ENCODE measurements at places on chromosomes 3 and 15.

DNA sequence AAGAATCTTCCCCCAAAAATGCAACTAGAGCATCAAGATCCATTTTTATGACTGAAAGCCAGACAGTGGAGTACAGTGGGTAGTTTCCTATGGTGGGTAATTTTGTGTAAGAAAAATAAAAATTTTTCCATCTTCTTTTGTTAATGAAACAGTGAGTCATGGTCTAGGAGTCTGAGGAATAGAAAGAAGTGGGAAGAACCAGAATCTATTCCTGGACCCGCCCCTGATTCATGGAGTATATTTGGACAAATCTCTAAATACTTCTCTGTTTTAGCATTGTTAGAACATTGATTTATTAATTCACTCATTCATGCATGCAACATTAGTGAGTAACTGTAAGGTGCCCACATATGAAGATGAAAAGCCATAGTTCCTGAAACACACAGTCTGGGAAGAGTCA, 304.5 kb upstream of the GPR149 start:
- no peak for DNase-seq

GRCh38 chr15:50605462-50605861, 59.0 kb upstream of the USP50 start:
- DNase-seq, result no peak

DNA sequence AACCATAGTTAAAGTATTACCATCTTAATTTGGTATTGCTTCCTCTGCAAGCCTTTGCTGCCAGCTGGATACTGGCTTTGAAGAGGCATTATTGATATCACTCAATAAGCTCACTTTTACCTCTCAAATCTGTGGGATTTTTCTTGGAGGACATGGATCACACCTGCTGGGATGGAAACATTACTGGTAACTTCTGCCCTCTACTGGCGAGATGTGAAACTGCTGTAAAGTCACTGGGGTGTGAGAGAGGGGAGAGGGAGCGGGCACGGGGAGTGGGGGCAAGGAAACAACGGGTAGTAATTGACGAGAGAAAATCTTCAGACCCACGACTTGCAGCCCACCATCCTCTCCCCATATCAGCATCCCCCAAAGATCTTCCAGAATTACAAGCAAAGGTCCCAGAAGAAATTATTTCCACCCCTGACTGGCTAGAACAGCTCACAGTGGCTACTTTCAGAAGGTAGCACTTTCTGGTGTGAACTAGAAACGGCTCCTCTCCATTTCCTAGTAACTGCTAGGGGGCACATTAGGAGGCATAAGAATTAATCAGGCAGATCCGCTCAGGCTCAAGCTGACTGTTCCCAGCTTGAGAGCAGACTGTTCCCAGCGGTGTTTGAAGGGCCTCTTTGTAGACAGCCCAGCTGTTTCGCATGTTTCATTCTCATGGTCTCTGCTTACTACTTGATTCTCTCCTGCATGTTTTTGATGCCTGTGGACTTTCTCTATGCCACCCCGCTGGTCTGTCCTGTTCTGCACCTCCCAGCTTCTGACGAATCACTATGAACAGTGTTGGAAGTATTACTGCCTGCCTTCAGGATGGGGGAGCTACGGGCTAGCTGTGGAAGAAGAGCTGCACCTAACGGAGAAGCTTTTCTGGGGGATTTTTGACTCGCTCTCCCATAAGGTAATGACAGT, 230.4 kb upstream of the CHRM5 start:
- DNase-seq, result peak; percentile 2

- no peak for DNase-seq
Observed at GRCh38 chr3:185067173-185067572, 85.7 kb downstream of the C3orf70 start.

DNA sequence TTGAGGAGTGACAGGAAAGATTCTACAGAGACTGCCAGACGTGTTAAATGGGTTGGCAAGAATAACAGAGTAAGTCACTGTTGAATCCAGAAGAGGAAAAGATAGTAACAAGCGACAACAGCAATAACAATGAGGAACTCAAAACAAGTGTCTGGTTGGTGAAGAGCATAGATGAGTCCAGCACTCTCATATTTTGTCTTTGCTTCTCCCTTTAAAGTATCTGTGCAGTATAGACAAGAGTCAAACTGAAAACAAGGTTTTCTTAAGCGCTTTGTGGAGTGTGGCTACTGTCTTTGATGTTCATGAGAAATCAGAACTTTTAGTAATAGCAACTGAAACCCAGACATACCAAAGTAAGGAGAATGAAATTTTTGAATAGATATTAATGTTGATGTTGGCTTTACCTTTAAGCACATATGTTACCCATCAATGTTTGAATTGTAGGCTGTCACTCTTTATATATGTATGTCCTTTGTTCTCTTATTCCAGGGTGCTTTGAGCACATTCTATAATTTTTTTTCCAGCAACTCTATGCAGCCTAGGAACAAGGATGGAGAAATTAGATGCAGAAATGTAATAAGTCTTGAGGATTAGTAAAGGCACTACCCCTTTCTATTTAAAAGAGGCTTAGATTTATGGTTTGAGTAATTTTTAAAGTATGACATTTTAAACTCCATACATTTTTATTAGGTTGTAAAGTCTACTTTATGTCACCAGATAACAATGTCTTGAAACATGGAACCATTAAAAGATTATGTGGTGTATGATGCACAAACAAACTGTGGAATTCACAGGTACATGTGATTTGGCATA, 185.5 kb downstream of the NFKBIZ start:
- no peak for DNase-seq

GRCh38 chr15:70873232-70874054, 18.8 kb downstream of the THAP10 start:
- DNase-seq, result no peak

GRCh38 chr15:63077952-63078351, 35.4 kb downstream of the TPM1 start:
- DNase-seq, result no peak

DNA sequence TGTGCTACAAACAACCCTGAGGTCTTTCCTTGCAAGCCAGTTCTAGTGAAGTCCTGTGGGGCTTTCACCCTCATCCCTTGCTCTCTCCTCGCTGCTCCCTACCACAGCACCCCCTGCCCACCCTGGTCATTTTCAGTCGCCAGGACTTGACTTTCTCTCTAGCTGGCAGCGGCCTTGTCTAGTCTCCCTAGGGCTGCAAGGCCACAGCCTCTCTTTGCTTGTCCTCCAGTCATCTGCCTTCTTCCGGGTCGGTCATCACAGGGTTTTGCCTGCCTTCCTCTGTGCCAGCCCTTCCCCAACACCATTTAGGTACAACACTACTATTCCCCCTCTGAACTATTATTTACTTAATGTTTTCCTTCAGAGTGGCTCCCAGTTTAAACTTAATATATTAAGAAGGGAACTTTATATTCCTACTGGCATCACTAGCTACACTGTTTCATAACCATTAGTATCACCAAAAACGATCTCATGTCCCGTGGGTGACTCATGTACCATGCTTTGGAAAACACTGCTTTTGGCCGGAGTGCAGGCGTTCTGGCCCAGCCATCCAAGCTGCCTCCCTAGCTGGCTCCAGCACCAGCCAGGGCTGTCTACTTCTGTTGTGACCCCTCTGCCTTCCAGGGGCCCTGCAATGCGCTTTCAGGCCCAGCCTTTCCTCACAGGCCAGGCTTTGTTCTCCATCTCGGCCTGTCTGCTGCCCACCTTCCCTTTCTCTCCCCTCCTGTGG, 21.4 kb downstream of the FAH start:
- DNase-seq, result no peak

DNA sequence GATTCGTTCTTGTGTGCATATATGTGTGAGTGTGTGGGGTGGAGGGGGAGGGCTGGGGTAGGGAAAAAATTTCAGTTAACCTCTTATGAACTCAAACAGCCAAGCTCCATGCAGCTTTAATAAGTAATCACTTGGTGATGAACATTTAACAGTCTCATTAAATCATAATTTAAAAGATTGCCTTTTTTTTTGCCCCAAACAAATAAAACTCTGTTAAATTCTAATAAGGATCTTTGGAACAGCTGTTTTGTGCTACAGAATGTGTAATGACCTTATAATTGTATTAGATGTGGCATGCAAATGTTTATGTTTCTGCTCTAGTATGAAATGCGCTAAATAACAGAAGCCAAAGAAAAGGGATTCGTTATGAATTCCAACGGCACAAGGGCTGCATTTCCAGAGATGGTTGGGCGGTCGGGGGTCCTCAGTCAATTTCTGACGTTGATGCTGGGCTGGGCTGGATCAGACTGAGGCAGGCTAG, 80.0 kb upstream of the RORA start:
- no peak for DNase-seq

GRCh38 chr3:102827386-102827785, 392.6 kb downstream of the ZPLD1 start:
- DNase-seq, result no peak

DNA sequence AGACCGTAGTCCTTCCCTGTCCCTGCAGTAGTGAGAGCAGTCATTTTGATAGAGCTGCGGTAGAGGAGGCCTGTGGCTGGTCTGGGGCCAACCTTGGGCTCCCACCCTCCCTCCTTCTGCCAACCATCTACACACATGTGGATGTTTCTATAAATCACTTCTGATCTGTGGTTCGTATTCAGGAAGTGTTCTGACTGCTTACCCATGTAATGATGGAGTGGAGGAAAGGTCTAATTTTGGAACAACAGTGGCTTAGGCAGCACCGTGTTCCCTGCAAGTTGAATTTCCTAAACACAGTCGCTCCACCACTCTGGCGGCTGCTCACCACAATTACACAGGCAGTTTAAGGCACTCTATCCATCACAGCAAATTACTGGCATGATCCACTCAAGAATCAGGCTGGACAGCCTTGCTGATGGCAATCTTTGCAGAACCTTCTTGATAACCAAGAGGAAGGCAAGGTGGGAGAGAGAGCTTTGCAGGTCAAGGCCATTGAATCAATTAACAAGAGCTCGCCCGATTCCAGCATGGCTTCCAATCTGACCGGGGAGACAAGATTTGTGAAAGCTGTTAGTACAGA, 104.7 kb upstream of the VEPH1 start:
- DNase-seq, result no peak

GRCh38 chr15:53837263-53837662, 77.8 kb upstream of the WDR72 start:
- DNase-seq, result peak; percentile 76

DNA sequence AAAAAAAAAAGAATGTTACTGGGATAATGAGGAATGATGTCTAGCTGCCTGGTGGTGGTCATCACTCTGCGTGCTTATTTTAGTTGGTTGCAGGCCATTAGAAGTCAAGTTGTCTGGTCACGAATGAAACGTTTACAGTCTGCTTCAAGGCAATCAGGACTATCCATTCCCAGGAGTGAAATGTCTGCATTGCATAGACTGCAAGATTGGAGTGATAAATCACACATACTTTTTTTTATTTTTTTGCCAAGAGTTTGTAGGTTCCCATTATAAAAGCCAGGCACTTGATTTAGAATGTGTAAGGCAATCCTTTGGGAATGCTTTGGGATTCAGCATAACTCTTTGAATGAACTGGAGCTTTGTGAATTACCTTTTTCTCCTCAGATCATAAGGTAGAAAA, 132.3 kb downstream of the STAC start:
- DNase-seq, result no peak

- no peak for DNase-seq
Observed at GRCh38 chr3:137938876-137939275, 71.1 kb upstream of the CLDN18 start.

- DNase-seq, result no peak
Observed at GRCh38 chr15:92817339-92817886, 82.7 kb upstream of the CHD2 start.

DNA sequence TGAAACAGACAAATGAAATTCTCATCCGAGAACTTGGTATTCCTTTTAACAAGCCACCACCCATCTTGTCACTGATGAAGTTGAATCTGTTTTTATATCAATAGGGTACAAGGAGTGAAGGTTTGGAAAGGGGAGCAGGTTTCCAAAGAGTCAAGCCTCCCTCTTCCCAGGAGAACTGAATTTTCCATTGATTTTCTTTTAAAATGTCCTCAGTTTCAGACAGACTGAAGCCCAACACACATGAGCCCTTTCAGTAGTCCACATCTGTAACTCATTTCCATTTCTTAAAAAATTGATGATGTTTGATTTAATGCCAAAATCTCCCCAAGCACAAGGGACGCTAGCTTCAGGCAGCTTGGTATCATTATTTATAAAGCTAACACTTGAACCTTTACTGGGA, 187.7 kb downstream of the FOXB1 start:
- DNase-seq, result no peak

DNA sequence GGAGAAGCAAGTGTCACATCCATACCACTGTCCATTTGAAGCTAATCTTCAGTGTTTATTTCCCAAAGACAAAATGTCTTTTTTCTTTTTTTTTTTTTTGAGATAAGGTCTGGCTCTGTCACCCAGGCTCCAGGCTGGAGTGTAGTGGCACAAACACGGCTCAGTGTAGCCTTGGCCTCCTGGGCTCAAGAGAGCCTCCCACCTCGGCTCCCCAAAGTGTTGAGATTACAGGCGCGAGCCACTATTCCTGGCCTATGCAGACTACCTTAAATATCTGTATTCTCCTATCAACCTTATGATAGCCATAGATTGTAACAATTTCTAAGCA, 27.7 kb upstream of the VPS33B start:
- no peak for DNase-seq

DNA sequence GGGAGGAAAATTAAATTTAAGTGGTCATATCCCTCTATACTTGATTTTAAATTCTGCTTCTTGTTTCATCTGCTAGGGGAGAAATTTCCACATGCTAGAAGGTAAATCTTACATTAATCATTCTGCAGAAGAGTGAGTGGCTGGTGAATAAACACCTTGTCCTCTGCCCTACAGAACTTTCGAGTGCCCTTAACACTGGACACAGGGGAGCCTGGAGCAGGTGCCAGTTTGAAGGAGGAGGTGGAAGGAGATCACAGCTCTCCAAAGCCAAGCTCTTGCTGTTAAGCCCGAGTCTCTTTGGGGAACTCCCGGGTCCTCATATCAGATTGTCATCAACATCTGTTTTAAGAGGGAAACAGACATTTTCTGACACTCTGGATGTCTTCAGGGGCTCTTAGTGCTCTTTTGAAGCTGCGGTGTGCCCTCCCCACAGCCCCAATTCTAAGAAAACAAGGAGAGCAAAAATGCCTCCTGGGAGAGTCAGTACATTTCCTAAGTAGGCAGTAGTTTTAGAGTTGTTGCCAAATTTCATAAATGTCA, 31.3 kb downstream of the LAMP3 start:
- no peak for DNase-seq

DNA sequence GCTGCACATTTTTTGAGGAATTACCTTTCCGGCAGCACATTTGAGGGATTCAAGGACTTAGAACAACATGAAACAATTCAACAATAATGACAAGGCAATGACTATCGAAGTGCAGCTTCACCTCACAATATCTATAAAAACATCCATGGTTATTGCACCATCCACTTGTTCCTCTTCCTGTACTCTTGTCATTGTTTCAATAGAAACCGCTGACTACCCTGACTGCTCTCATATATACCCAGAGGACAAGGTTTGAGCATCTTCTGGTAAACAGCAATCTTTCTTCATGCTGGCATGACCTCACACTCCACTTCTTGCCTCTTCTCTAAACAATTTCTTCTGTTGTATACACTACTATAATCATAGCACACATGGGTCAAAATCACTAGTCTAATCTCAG, 864.9 kb downstream of the FHIT start:
- no peak for DNase-seq

- DNase-seq, result no peak
Observed at GRCh38 chr3:152586974-152587373, 248.0 kb upstream of the P2RY1 start.

Measured in NCI-H1417 treated with DMSO at 0.1 percent for 48 hours (cell line).